ENCODE measurements at places on chromosomes 3 and 15. TPM values are rescaled to one million over a fixed set of nuclear protein-coding genes. Genes with fewer than 3 reads are reported as not detected.

GRCh38 chr15:42082141-42082540, 12.2 kb downstream of the PLA2G4D start:
- DNase-seq = no peak

GRCh38 chr3:49793486-49794085, 6.1 kb downstream of the CDHR4 start:
- DNase-seq = no peak

Gene FMN1
- 3.6 TPM for total RNA-seq

DNA sequence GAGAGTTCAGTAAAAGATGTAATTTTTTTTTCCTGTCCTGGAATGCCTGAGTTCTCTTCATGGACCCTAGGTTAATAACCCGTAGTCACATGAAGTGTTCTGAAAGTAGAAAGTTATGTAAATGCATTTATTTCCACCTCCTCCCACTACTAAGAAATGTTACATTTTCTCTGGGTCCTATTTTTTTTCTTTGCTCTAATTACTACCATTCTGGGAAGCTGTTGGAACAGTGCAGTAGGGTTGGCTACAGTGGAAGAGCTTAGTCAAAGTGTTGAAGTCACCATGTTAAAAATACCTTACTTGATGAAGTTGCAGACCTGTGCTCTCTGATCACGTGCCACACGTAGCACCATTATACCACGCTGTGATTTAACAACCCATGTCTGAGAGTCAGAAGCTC, 153.8 kb upstream of the TSC22D2 start:
- DNase-seq = no peak

- DNase-seq = peak; percentile 80
Measured at GRCh38 chr15:77840991-77841775, 208.5 kb upstream of the LINGO1 start.

DNA sequence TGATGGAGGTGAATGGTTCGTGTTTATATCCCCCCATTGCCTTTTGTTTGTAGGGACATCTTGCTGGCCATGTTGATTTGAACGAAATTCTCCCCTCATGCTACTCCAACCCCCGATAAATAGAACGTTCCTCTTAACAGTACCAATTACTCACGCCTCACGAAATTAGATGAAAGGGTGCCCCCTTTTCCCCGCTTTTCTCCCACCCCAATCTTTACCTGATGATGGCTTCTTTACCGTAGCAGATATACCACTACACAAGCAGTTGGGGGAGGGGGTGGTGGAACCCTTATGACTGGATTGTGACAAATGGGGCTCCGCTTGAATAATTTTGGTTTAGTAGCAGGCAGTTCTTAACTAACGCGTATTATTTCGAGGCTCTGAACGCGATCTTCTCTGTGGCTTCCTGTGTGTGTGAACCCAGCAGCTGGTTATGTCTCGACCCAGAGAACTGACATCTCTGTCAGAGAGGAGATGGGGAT, 1.1 kb downstream of the PIAS1 start:
- DNase-seq = peak; percentile 39

Gene LACTB
- total RNA-seq = 25.0 TPM

Gene GADL1
- not detected for total RNA-seq

DNA sequence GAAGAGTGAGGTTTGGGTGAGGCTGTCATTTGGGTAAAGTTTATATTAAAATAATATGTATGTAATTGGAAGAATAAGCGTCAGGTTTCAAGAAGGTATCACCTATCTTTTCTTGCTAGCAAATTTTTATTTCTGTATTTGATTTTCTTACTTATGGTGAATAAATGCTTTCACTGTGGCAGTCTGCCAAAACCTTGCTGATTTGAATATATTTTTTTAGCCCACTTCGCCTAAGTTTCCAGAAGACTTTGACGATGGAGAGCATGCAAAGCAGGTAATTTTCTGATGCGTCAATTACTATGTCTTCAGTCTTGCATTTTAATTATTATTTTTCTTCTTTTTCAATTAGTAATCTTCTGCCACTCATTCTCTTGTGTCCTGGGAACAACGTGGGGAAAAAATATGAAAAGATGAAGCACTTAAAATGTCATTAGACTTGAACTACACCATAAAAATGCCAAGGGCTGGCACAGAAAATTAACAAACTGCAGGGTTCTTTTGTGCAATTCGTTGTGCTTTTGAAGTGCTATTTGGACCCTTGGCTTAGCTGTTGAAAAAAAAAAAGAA, 40.4 kb downstream of the SRP14 start:
- no peak for DNase-seq

DNA sequence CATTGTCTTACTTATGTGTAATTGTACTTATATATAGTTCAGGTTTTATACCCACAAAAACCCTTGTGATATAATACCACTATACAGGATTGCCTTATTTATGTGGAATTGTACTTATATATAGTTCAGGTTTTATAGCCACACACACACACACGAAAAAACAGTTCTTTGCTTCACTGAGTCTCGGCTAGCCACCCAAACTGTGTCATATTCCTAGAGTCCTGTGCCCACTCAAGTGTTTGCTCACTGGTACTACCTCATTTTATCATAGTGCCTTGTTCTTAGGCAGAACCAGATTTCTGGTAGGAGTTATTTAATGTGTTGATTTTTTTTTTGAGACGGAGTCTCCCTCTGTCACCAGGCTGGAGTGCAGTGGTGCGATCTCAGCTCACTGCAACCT, 12.5 kb downstream of the RASA2 start:
- no peak for DNase-seq

DNA sequence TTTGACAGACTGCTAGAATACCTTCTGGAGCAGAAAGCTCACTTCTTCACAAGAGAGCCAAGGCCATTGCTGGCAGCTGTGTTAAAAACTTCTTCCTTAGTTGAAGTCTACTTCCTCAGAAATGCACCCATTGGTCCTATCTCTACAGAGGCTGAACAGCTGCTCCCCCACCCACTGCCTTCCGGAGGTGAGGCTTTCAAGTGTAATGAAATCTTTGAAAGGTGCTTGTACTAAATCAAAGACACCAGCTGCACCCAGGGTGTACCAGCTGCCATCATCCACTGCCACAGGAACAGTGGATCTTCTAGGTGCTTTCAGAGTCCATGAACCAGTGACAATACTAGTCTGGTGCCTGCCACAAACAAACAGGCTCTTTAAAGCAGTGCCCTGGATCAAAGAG, 26.4 kb upstream of the HERC1 start:
- DNase-seq = no peak

Gene STRC
- total RNA-seq = 0.08 TPM

DNA sequence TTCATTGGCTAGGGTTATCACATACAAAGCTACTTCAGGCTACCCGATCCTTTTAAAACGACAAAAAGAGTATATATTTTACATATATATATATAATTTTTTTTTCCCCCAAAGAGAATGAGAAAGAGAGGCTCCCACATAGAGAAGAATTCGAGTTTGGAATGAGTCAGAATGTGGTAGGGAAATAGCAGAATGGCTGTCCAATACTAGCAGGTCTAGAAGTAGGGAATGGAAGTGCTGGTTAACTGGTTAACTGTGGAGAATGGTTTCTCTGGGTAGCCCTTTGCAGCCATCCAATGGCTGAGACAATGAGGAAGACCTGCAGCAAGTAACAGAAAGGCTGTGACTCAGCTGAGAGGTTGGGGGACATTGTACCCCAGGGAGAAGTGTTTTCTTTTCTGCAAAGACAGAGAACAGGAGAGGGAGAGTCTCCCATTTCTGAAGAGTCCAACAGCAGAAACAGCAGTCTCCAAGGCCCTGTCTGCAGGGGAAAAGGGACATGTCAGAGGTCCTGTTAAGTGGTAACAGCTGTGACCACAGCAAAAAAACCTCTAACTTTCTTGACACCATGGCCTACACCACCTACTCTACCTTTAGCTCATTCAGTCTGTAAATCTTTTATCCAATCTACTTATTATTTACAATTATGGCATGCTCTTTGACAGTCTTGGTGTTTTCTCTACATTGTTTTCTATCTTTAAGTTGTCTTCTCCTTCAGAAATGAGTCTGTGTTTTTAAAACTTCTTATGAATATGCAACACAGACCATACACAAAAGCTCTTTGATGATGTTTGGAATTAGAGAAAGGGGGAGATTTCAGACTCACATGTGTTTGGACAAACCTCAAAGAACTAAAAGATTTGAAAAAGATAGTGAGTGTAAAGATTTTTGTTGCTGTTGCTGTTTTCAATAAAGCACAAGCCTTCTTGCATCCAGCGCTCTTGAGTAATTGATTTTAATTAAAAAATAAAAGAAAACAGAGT, 116.1 kb upstream of the SLC7A14 start:
- no peak for DNase-seq

Gene MCTP2
- total RNA-seq = 27.0 TPM

DNA sequence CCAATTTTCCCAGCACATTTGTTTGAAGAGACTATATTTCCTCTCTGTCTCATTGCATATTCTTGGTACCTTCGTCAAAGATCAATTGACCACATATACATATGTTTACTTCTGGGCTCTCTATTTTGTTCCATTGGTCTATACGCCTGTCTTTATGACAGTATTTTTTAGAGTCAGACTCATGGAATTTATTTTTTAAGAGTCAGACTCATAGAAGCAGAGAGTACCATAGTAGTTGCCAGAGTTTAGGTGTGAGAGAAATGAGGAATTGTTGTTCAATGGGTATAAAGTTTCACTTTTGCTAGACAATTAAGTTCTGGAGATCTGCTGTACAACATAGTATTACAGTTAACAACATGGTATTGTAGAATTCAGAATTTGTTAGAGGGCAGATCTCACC, 27.1 kb downstream of the PLA2G4F start:
- no peak for DNase-seq

DNA sequence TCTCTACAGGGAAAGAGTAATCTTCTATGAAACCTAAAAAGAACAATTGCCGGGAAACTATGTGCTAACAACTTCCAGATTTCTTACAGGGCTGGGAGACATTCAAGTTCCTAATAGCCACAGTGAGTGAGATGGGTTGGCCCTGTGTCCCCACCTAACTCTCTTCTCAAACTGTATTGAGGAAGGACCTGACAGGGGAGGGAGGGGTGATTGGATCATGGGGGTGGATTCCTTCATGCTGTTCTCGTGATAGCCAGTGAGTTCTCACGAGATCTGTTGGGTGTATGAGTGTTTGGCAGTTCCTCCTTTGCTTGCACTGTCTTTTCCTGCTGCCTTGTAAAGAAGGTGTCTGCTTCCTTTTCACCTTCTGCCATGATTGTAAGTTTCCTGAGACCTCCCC, 958.7 kb downstream of the AGBL1 start:
- no peak for DNase-seq

- no peak for DNase-seq
Measured at GRCh38 chr3:185272033-185272432, 18.2 kb upstream of the EHHADH start.

- DNase-seq = peak; percentile 95
Measured at GRCh38 chr3:190076601-190077394, 43.9 kb downstream of the P3H2 start.

- DNase-seq = no peak
Measured at GRCh38 chr3:18837137-18837755, 311.1 kb upstream of the KCNH8 start.

Gene GNB4
- total RNA-seq = 31.7 TPM

Gene GPR62
- total RNA-seq = not detected

DNA sequence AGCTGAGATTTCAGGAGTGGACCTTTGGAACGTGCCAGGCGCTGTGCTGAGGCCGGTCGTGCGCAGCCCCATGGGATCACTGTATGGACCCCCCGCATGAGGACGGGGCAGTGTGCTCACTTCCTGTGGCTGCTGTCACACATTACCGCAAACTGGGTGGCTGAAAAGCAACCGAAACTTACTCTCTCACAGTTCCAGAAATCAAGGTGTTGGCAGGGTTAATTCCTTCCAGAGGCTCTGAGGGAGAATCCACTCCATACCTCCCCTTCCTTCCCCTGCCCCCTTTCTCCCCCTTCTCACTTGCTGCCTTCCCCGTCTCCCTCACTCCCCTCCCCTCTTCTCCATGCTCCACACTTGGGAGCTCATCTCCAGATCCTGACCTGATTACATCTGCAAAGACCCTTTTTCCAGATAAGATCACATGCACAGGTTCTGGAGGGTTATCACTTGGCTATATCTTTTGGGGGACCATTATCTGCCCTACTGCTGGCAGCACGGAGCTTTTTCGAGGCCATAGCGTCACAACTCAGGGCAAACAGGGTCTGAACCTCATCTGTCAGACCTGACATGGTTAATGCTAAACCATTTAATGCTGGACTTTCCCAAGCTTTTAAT, 41.2 kb downstream of the KLF13 start:
- no peak for DNase-seq

- DNase-seq = no peak
Measured at GRCh38 chr15:50906954-50907600, 1.4 kb upstream of the AP4E1 start.

- no peak for DNase-seq
Measured at GRCh38 chr15:96408591-96409183, 78.2 kb downstream of the NR2F2 start.

GRCh38 chr15:100771746-100772145, 107.9 kb upstream of the ALDH1A3 start:
- DNase-seq = peak; percentile 35

Gene CILP
- total RNA-seq = 0.02 TPM

- no peak for DNase-seq
Measured at GRCh38 chr15:67920524-67921240, 80.8 kb upstream of the RNU6-1 start.

Gene ALG3
- total RNA-seq = 110 TPM

GRCh38 chr3:29067007-29067406, 213.9 kb upstream of the RBMS3 start:
- no peak for DNase-seq

Gene COL7A1
- 7.0 TPM for total RNA-seq

DNA sequence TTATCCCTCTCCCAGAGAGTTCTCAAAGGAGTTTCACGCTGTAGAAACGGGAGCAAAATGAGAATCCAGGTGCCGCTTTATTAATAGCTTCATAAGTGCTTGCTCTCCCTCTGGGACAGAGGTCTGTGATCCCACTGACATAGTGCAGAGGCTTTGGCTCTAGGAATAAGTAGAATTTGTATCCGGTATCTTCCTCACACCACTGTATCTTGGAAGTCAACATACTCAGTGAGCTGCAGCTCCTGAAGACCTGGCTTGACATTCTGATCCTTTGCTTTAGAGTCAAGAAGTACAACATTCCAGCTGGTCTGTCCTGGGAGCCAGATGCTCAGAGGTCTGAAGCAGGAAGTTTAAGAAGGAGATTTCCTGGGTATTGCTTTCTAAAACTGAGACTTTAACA, 323.0 kb downstream of the LPP start:
- DNase-seq = no peak

Gene SLC49A4
- 30.6 TPM for total RNA-seq

DNA sequence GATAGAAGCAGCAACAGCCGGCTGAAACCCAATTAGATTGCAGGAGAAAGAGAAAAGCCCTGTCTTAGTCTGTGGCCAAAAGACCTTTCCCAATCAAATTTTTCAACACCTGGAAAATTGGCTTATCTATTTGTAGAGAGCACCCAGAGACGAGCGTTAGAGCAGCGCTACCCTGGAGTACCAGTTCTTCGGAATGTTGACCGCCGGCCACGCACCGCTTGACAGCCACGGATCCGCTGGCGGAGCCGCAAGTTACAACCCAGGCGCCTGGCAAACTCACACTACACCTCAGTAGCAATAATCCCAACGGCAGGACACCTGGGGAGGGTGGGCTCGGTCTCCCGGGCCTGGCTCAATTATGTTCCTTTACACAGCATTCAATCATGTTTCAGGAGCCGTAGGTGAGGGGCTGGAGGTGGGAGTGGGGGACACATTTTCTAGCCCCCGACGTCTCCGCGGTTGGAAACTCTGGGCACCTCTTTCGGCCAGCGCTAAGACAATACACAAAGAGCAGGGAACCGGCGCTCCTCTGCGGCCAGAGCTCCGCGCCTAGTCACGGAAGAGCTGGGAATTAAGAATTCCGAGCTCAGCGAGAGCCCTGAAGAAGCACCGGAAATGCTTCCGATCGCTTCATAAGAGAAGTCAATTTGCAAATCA, 1.2 kb downstream of the MB21D2 start:
- no peak for DNase-seq

Gene ZNF445
- total RNA-seq = 2.0 TPM

GRCh38 chr15:77528968-77529319, 103.8 kb downstream of the LINGO1 start:
- no peak for DNase-seq
